CD4-positive, alpha-beta T cell (primary cell): ENCODE measurements at places on chromosomes 2 and 18. TPM values are rescaled to one million over a fixed set of nuclear protein-coding genes. Genes with fewer than 3 reads are reported as not detected.

ACADL gene
- not detected for total RNA-seq

DNA sequence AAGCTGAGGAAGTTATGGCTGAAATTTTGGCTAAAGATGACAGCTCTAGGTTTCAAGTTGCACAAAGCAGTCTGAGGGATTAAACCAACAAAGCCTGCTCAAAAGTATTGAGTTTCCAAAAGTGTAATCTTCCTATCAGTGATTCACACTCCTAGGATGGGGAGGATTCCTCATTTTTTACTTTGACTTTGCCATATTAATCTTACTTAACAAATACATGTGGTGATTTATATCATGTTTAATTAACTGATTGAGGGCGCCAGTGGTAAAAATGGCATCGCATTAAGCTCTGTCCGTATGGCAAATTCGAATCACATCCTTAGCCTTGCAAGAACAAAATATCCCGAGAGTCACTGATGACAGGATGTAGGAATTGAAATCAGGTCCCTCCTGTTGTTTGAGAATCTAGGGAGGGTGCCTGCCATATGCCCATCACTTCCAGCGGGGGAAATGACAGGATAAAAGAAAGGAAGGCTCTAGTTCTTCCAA is 78.1 kb upstream of the ETAA1 start:
- DNase-seq = no peak

GRCh38 chr2:20724500-20725053 is 57.6 kb downstream of the GDF7 start:
- DNase-seq = no peak

GPR35 gene
- 7.1 TPM for total RNA-seq

- DNase-seq = no peak
Measured at GRCh38 chr2:240795916-240796510, 24.0 kb downstream of the KIF1A start.

- DNase-seq = no peak
Measured at GRCh38 chr2:241184901-241185300, 3.6 kb upstream of the ANO7 start.

GAD1 gene
- not detected for total RNA-seq

DDX18 gene
- total RNA-seq = 177 TPM

MFSD2B gene
- total RNA-seq = 0.30 TPM

- DNase-seq = no peak
Measured at GRCh38 chr2:155846259-155846658, 486.3 kb downstream of the NR4A2 start.

DNA sequence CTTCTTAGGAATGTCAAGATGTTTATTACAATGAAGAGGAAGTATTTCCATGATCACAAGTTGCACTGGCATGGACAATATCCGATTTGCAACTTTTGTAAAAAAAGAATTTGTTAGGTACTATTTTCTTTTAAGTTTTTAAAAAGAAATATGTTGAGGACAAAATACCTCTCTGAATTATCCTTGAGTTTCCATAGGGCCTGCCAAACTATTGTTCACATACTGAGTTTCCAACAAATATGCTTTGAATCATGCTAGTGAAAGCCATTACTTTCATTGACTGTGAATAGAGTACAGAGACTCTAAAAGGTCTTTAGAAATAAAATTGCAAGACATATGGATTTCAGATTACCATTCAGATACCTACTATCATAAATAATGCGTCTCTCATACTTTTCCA is 566.1 kb downstream of the TMEM182 start:
- no peak for DNase-seq

DNA sequence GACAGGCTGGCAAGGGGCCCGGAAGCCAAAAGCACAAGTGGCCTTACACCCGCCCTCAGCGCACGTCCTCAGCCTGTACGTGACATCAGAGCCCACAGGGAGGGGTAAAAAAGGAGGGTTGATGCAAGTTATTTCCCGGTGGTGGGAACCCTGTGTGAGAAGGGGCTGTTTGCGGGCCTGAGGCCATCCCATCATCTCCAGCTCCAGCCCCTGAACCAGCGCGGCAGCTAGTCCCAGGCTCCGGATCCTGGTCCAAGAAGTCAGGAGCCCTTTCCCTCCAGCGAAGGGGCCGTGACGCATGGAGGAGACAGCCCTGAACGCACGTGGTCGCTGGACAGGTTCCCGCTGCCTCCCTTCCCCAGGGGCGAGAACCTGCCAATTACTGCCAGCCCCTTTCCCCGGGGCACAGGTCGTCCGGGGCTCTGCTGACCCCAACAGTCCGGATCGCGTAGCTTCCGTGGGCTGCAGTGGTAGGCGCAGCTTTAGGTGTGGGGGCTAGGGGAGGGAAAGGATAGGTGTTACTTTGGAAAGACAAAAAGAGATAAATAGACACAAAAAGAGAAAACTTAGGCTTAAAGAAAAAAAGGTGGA is 1.3 kb upstream of the LRP2 start:
- DNase-seq = no peak

TEX44 gene
- not detected for total RNA-seq

GRCh38 chr2:42835577-42836371 is 43.4 kb upstream of the HAAO start:
- DNase-seq = no peak

DNA sequence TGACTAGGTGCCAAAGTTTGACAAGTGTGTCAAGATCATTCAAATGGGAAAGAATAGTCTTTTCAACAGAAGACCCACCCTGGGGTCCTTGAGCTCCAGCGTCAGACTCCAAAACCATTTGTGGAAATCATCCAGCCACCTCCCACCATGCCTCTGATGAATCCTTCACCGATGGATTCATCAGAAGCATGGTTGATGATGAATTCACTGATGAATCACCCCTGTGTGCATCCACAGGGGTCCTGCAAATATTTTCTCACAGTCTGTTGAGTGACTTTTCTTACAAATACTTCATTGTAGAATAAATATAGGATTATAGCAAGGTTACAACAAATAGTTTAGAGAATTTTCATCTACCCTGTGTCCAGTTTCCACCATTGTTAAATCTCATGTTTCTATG is 4.3 kb downstream of the UGT1A9 start:
- DNase-seq = no peak

ARHGAP28 gene
- total RNA-seq = not detected

ZSWIM2 gene
- total RNA-seq = not detected

- DNase-seq = no peak
Measured at GRCh38 chr2:172013396-172013795, 13.6 kb downstream of the METAP1D start.

FAM237A gene
- not detected for total RNA-seq

MAP3K20 gene
- total RNA-seq = 0.39 TPM

DNA sequence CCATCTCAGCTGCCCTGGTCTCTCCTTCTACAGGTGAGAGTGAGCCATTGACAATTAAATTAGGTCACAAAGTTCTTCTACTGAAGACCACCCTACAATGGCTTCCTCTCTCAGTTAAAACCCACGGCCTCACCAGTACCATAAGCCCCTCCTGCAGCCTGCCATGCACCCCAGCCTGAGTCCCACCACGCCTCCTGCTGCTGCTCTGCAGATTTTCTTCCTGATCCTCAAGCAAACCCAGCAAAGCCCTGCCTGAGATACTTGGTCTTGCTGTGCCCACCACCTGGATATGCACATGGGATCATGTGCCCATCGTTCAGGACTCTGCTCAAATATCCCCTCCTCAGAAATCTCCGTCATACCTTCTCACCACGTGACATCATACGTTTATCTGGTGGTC is 696.6 kb downstream of the RNF144A start:
- no peak for DNase-seq

NYAP2 gene
- total RNA-seq = not detected

CNGA3 gene
- total RNA-seq = not detected

DNA sequence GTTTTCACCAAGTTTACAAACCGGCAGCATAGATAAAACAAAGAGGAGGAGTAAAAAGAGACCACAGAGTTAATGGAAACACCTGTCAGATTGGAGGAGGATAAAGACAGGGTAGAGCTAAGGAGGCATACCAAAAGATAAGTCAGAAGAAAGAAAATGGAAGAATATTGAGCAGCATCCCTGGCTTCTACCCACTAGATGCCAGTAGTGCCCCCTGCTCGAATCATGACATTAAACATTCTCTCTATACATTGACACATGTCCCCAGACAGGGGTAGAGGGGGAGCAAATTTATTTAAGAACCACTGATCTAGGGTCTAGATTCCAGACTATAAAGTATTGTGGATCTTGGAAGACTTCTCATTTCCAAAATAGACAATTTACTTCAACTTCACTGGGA is 159.8 kb upstream of the ETAA1 start:
- DNase-seq = no peak

DNA sequence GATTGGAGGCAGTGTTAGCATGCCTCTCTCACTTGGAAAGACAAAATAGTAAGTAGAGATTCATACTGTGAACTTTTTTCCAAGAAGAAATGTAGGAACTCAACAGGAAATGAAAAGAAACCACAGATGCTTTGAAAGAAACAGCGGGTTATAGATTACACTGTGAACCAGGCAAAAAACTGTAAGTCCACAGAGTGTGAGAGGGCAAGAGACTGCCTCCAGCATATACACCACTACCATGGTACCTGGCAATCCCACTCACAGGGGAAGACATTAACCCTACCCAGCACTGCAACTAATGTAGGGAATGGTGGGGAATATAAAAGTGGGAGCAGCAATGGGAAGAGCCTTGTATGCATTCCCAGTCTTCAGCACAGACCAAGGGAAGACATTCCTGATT is 150.6 kb upstream of the GALNT5 start:
- DNase-seq = no peak

GRCh38 chr2:232662486-232663260 is 29.3 kb downstream of the EFHD1 start:
- DNase-seq = no peak

- no peak for DNase-seq
Measured at GRCh38 chr2:189192766-189193165, 13.2 kb upstream of the COL5A2 start.

GRCh38 chr2:59301466-59302402 is 1060.6 kb upstream of the FANCL start:
- no peak for DNase-seq

GRCh38 chr2:157415591-157416101 is 28.2 kb downstream of the CYTIP start:
- no peak for DNase-seq

DNA sequence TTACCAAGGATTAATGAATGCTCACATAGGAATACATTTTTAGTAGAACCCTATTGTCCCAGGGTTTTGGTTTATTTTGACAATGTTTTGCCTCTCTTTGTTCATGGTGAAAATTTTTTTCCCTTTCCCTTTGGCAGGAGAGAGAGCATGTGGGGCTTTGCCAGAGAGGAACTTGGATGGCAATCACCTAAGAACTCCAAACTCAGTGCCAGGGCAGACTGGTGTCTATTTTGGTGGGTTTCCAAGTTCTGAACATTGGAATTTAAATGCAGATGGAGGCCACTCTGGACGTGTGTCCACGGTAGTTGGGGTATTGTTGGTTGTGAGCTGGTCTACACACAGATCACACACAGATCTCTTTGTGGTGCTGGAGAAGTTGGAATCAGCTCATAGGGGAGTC is 2091.1 kb upstream of the PIK3C3 start:
- no peak for DNase-seq

- no peak for DNase-seq
Measured at GRCh38 chr2:121690095-121690494, 40.8 kb upstream of the CLASP1 start.
